Parietal lobe (tissue), 2 donors: ENCODE measurements at places on chromosomes 6 and 20. TPM values are rescaled to one million over a fixed set of nuclear protein-coding genes. Genes with fewer than 3 reads are reported as not detected.

FLRT3 gene
- total RNA-seq, result 21.9 TPM

ELOVL2 gene
- 45.7 TPM for total RNA-seq

KCNG1 gene
- total RNA-seq, result 27.5 TPM

SGK2 gene
- total RNA-seq, result 3.1 TPM

GPX5 gene
- not detected for total RNA-seq

MTFR2 gene
- total RNA-seq, result 0.94 TPM

LINC00237 gene
- 2.8 TPM for total RNA-seq

HCK gene
- 2.2 TPM for total RNA-seq

FBXL4 gene
- 32.6 TPM for total RNA-seq
